Activated CD4-positive, alpha-beta T cell treated with anti-CD3 and anti-CD28 coated beads, Interleukin-2, amount 10 ng/mL, durations not matched to agents 24 days and 14 days (primary cell): ENCODE measurements at places on chromosomes 3 and 15. TPM values are rescaled to one million over a fixed set of nuclear protein-coding genes. Genes with fewer than 3 reads are reported as not detected.

The RYK gene
- 17.2 and 19.9 TPM in 2 replicates for total RNA-seq

The ST3GAL6 gene
- total RNA-seq = 0.19 TPM in 1 of 2 replicates, not detected in the other

The WWTR1 gene
- 0.31 and 0.75 TPM in 2 replicates for total RNA-seq

The ISLR2 gene
- total RNA-seq = not detected in 2 replicates

The MELTF gene
- total RNA-seq = 8.8 and 10.6 TPM in 2 replicates

The IL16 gene
- 93.2 and 97.2 TPM in 2 replicates for total RNA-seq

The ISL2 gene
- 0.31 and 0.89 TPM in 2 replicates for total RNA-seq

The SETD2 gene
- 41.5 and 42.0 TPM in 2 replicates for total RNA-seq

The HES1 gene
- 0.64 and 1.2 TPM in 2 replicates for total RNA-seq

The ARRDC4 gene
- 1.0 and 1.1 TPM in 2 replicates for total RNA-seq

The DNAJB11 gene
- 74.0 and 77.7 TPM in 2 replicates for total RNA-seq

The CCR2 gene
- 6.1 and 6.8 TPM in 2 replicates for total RNA-seq

The DHX30 gene
- total RNA-seq = 143 and 149 TPM in 2 replicates

The ITIH1 gene
- total RNA-seq = not detected in 2 replicates
